ENCODE measurements at places on chromosomes 7 and 10. TPM values are rescaled to one million over a fixed set of nuclear protein-coding genes. Genes with fewer than 3 reads are reported as not detected.

DNA sequence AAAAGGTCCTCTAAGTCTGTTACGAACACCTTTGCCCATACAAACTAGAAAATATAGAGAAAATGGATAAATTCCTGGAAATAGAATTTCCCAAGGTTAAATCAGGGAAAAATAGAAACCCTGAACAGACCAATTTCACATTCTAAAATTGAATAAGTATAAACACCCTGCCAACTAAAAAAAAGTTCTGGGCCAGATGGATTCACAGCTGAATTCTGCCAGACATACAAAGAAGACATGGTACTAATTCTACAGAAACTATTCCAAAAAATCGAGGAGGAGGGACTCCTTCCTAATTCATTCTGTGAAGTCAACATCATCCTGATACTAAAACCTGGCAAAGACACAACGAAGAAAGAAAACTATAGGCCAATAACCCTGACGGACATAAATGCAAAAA is 400.4 kb upstream of the SEMA3A start:
- no peak for DNase-seq

PHYH gene
- polyA plus RNA-seq, result 38.3 TPM

GRCh38 chr7:33831389-33832141 is 73.8 kb upstream of the BMPER start:
- no peak for DNase-seq

UNC5B gene
- polyA plus RNA-seq, result 10.1 TPM

GRCh38 chr7:72435366-72435765 is 23.2 kb upstream of the CALN1 start:
- peak; percentile 26 for DNase-seq

- no peak for DNase-seq
Measured at GRCh38 chr10:127534496-127534895, 14.6 kb upstream of the NPS start.

CLRN3 gene
- polyA plus RNA-seq, result not detected

GHRHR gene
- not detected for polyA plus RNA-seq
